ENCODE measurements at places on chromosomes 2 and 18.

- peak; percentile 68 for DNase-seq
Measured at GRCh38 chr2:116585669-116586327, 1228.7 kb upstream of the DDX18 start.

DNA sequence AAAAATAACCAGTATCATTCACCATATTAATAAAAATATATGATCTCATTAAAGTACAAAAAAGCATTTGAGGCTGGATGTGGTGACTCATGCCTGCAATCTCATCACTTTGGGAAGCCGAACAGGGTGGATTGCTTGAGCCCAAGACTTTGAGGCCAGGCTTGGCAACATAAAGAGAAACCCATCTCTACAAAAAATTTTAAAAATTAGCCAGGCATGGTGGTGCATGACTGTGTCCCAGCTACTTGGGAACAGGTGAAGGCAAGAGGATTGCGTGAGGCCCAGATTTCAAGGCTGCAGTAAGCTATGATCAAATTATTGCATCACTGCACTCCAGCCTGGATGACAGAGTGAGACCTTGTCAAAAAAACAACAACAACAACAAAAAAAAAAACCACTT lies 75.9 kb downstream of the RAD51AP2 start:
- no peak for DNase-seq

GRCh38 chr2:109475531-109476210 lies 138.1 kb downstream of the SEPTIN10 start:
- no peak for DNase-seq

- DNase-seq = no peak
Measured at GRCh38 chr2:26245810-26246209, 1.1 kb downstream of the HADHB start.

- no peak for DNase-seq
Measured at GRCh38 chr2:100011272-100011731, 131.1 kb downstream of the AFF3 start.

- no peak for DNase-seq
Measured at GRCh38 chr2:225008179-225008856, 34.0 kb downstream of the DOCK10 start.

- no peak for DNase-seq
Measured at GRCh38 chr2:17517481-17518211, 594 bp downstream of the RAD51AP2 start.

- no peak for DNase-seq
Measured at GRCh38 chr2:99842451-99842850, 299.9 kb downstream of the AFF3 start.

DNA sequence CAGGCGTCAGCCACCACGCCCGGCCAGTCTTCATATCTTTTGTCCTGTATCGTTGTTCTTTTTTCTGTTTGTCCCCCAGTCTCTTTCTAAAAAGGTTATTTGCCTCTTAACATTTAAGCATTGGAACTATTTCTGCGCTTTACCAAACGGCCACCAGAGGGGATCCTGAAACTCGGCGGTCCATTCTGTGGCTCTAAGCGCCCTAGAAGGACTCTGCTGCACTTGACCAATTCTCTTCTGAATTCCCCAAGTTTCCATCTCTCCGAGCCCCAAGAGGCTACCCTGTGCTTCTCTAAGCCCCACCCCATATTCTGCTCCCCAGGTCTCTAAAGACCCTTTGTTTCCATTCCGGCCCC lies 33.1 kb upstream of the REG3G start:
- DNase-seq = peak; percentile 60

- DNase-seq = peak; percentile 20
Measured at GRCh38 chr18:34929336-34929780, 111.9 kb upstream of the MAPRE2 start.

DNA sequence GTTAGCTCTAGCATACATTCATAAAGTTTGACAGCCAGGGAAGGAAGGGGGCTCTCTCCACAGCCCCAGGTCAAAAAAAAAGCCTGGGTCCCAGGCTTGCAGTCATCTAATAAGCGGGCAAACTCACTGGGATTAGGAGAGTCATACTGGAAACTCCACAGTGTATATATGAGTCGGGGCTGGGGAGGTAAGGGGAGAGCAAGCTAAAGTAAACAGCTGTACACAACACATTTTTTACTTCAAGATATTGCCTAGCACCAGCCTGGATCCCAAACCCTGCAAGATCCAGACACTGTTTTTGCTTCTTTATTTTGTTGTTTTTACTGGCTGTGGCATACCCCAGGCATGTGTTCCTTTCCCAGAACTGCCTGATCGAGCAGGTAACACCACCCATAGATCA lies 291.3 kb upstream of the TANK start:
- no peak for DNase-seq

- peak; percentile 76 for DNase-seq
Measured at GRCh38 chr2:23585273-23586170, 200.5 kb downstream of the KLHL29 start.

GRCh38 chr2:128389388-128390086 lies 70.9 kb upstream of the HS6ST1 start:
- DNase-seq = no peak

GRCh38 chr2:72973566-72974435 lies 56.5 kb downstream of the EMX1 start:
- DNase-seq = peak; percentile 58

DNA sequence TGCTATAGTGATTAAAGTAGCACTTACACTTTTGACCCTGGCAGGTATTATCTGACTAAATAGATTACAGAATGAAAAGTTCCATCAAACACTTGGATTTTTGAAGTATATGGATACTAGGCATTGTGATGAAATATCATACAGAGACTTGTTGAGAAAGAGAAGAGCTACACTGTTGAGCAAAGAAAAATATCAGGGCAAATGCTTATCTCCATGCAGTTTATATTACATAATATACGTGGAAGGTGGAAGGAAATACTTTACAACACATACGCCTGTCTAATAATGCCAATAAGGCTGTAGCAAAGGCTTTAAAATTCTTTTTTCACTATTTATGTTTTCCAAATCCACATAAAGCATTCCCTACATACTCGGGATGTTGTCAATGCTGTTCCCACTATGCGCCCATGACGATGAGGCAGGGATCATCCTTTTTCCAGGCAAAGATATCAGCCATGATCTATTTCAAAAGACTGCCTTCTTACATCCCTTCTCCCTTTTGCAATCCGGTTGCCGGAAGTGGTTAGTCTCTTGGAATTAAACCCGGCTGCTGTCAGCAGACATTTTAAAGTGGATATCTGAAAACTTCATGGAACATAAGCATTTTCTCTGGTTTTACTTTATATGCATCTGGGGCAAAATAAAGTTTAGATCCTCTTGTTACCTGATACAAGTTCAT lies 92.6 kb upstream of the ITGA4 start:
- no peak for DNase-seq

- DNase-seq = no peak
Measured at GRCh38 chr2:233446606-233447305, 92.5 kb downstream of the DGKD start.

- DNase-seq = no peak
Measured at GRCh38 chr2:170492010-170492409, 223.1 kb upstream of the SP5 start.
